Stimulated activated naive B cell treated with anti-CD40 and anti-IgM and Interleukin-4, amounts not matched to agents 10 μg/mL and 1 μg/mL and 100 μg/mL, for 72 hours (primary cell): ENCODE measurements at places on chromosomes 3 and 15.
A peak's percentile ranks its signal among the peaks of the same experiment; 100 is the strongest.

- no peak for DNase-seq
Observed at GRCh38 chr3:161700998-161701397, 204.4 kb downstream of the OTOL1 start.

GRCh38 chr3:196792771-196793170 lies 53.1 kb downstream of the PAK2 start:
- DNase-seq, result no peak

DNA sequence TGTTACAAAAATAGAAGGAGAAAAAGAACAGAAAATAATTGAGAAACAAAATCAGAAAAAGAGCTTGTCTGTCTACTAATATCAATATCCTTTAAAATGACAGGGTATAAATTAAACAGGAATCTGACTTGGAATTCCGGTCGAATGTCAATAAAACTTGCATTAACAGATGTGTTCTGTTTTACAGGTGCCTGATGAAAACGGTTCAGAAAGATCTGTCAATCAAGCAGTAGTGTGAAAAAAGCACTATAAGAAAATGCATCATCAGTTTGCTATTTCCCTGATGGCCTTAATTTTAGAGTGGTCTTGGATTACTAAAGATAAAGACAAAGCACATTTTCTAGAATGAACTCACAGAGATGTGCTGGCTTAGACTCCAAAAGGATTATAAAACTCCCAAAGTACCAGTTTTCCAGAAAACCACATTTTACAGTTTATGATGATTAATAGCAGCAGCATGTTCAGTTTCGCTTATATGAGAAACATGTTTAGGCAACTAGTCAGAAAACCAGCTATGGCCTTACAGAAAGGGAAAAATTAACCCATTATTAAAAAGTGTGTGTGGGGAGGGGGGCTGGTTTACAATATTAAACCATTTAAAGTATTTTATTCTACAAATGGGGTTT lies 8.2 kb upstream of the C3orf38 start:
- DNase-seq, result no peak

DNA sequence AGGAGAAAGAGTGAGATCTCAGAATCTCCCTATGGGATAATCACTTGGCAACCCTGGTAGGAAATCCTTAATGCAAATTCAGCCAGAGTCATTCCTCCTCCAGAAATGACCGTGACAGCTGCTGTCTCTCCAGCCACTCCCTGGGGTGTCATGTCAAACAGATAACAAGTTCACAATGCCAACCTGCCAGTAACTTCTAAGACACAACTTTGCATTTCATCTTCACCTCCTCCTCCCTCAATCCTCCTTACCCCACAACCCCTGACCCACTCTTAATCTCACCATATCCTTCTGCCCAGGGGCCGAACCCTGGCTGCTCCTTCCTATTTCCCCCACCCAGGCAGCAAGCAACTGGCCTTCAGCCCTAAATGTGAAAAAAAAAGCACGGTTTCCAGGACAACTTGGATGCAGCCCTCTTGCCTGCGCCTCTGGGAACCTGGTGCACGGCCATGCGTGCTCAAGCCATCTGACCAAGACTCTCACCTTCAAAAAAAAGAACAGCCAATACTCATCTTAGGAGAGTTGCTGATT lies 166.0 kb downstream of the NTRK3 start:
- DNase-seq, result no peak

- DNase-seq, result no peak
Observed at GRCh38 chr3:22063500-22063899, 312.5 kb upstream of the ZNF385D start.

GRCh38 chr15:70475921-70476320 lies 287.4 kb downstream of the UACA start:
- no peak for DNase-seq

DNA sequence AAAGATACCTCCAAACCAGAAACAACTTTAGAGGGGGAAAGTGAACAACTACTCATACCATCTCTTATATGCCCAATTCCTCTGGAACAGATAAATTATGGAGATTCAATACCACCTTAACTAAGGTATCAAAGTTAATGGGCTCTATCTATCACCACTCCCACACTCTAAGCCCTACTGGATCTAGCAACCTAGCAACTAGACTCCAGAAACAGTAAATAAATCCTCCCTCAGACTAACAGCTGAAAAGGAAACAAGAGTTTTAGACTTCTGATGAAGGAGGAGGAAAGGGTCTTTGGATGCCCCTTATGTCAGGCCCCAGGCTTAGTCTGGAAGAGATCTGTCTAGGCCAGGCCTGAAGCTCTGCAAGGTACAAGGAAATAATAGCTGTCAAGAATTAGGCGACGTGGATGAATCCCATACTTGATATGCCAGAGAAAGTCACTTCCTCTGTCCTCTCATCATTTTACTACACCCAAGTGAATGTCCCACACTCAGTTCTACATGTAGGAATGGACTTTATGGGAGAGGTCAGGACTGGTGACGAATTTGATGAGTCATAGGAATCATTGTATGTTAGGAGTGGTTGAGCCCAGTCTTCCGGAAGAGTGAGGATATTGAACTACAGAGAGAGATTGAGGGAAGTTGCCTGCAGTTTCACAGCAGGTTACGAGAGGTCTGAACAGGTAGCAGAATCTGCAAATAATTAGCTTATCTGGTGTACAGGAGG lies 113.8 kb downstream of the AKAP13 start:
- no peak for DNase-seq

- DNase-seq, result no peak
Observed at GRCh38 chr3:152243721-152244516, 24.8 kb upstream of the MBNL1 start.

GRCh38 chr15:73560501-73561117 lies 72.6 kb downstream of the NPTN start:
- DNase-seq, result no peak

DNA sequence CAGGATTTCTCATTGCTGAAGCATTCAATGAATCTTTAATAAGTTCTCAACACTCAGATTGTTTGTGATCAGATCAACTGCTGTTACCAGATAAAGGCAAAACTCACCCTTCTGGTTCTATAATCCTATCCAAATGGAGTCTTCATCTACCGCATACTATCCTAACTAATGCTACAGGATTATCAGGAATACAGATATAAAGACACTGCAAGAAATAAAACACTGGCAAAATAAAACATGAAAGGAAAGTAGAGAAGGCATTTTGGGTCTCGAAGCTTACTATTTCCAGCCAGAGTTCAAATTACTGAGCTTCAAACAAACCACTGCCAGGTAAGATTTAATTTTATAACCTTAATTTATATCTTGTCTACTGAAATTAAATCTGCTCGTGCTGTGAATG lies 524 bp downstream of the CHRM5 start:
- DNase-seq, result no peak

DNA sequence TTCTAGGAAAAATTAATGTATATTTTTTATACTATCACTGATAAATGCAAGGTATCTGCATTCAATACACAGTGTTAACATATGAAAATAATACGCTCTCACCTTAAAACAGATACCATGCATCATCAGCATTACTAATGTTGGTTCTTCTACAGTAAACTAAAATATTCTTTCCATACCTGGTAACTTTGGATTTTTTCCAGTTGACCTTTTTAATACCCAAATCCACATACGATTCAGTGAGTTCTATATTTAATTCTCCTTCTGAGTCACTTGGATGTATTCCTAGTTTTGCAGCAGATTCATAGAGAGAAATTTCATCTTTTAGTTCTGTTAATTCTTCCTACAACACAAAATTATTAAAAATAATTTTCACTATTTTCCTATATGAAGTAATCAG lies 29.9 kb downstream of the CEP152 start:
- no peak for DNase-seq

GRCh38 chr3:458653-459310 lies 262.2 kb downstream of the CHL1 start:
- no peak for DNase-seq

- no peak for DNase-seq
Observed at GRCh38 chr3:184693011-184693975, 18.6 kb downstream of the MAGEF1 start.

DNA sequence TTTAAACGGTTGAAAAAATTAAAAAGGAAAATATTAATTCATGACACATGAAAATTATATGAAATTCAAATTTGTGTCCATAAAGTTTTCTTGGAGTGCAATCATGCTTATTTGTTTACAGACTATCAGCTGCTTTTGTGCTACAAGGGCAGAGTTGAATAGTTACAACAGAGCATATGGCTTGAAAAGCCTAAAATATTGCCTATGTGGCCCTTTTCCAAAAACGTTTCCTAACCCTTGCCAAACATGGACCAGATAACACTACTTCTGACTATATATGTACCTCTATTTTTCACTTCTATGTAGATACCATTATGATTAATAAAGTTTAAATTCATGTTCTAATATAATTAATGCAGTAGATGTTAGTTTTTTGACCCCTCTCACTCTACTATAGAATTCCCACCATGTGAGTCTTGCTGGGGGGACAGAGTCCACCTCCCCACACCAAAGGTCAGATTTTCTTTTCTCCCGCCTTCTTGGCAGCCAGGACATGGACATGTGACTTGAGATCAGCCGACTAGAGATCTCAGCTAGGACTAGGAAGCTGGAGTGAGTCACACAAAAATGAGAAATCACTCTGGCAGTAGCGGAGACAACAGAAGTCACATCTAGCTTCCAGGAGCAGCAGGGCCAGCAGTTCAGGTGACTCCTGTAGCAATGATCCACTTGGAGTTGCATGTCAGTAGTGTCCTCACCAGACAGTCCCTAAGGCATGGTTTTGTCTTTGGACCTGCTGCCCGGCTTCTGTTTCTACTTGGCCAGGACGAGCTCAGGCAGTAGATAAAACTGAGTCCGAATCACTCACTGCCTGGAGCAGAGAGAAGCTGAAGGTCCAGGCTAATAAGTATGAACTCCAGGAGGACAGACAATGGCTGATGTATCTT lies 22.4 kb downstream of the CIAO2A start:
- DNase-seq, result no peak

DNA sequence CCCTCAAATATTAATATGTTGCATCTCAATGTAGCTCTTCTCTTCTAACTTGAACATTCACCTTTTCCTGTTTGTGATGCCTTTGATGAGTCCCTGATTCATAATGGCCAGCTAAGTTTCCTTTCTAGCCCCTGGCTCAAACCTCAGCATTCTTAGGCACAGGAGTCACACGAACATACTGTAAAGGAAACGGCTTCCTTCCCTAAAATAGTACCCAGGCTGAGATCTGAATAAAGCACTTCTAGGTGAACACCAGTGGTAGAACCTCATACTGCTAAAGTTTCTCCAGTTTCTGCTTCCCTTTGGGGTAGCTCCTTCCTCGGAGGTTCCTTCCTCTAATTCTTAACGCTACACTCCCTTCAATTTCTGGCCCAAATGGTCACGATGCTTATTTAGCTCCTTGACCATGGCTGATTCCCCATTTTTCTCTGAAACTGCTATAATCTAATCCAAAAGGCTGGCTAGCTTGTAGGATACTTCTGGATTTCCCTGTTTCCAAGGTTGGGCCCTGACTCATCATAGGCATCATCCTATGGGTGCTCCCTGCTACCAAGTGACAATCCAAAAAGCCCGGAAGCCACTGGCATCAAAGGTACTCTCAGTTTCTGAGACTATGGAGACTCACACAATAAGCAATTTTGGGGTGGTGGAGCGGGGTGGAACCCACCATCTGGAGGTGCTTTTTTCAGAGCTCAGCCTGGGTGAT lies 2.4 kb downstream of the ANAPC13 start:
- no peak for DNase-seq

DNA sequence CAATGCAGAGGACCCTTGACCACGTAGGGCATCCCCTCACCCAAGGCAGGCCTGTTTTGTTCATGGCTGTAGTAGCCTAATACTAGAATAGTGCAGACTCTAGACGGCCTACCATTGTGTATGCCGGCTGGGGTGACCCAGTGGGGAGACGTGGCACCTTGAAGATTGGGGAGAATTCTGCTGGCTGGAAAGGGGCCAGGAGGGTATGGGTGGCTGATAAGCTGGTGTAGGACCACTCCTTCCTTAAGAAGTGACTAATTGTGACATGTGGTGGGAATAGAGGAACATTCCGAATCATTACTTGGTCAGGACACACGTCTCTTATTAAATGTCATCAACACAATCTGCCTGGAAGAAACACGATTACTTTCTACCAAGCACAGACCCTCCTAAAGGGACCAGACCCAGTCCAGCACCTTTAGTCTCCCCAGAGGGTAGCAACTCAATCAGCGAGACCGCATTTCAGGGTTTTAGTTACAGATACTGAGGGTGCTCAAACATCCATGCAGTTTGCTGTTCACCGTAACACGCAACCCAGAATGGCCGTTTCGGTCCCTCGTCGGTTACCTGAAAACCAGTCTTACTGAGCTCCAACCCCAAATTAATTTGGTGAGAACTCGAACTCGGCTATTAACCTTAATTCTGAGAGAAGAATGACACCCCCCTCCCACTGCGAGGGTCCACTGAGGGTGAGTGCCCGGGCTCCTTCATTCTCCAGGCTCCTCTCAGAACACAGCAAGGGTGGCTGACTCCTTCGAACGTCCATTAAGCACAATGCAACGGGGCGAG lies 1.6 kb upstream of the KLF13 start:
- DNase-seq, result peak; percentile 31

GRCh38 chr15:73081321-73081958 lies 29.2 kb downstream of the NEO1 start:
- no peak for DNase-seq

- DNase-seq, result no peak
Observed at GRCh38 chr15:28962851-28963710, 77.3 kb downstream of the APBA2 start.

- DNase-seq, result no peak
Observed at GRCh38 chr3:17946619-17947018, 204.2 kb upstream of the TBC1D5 start.

GRCh38 chr3:150921209-150921608 lies 16.0 kb upstream of the MINDY4B start:
- no peak for DNase-seq

DNA sequence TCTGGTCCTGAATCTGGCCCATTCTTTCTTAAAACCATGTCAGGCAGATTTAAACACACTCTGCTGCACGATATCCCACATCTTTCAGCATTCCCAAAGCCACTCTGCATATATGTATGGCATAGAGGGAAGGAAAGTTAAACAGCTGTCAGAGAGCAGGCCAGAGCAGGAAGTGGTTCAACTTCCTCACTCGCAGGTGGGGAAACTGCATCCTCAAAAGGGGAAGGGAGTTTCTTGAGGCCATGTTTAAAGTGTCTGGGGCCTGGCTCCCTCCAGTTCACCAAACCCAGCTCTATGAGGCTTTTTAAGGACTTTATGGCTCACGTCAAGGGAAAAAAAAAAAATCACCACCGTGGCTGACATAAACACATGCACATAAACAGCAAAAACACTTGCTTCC lies 123.1 kb downstream of the OPA1 start:
- no peak for DNase-seq

GRCh38 chr3:129023909-129024308 lies 22.8 kb downstream of the EFCC1 start:
- no peak for DNase-seq

- DNase-seq, result no peak
Observed at GRCh38 chr3:15602146-15602536, 596 bp downstream of the BTD start.

GRCh38 chr3:31268868-31269267 lies 263.9 kb upstream of the STT3B start:
- no peak for DNase-seq

- DNase-seq, result no peak
Observed at GRCh38 chr3:9099702-9100512, 136.6 kb upstream of the RAD18 start.

- DNase-seq, result no peak
Observed at GRCh38 chr3:173891272-173892100, 493.9 kb downstream of the NLGN1 start.

- DNase-seq, result no peak
Observed at GRCh38 chr15:83094583-83094982, 12.9 kb upstream of the TM6SF1 start.
